ENCODE measurements at places on chromosomes 12 and 14.

- no peak for DNase-seq
Observed at GRCh38 chr14:100130521-100130920, 28.9 kb downstream of the DEGS2 start.

- no peak for DNase-seq
Observed at GRCh38 chr12:102957339-102958050, at the start of gene ASCL1. ASCL1 (plus strand) TSS chr12:102957674; CDS start chr12:102958245, 571 bp downstream.

- peak; percentile 92 for DNase-seq
Observed at GRCh38 chr14:78005325-78005724, 164.8 kb upstream of the NRXN3 start.

GRCh38 chr12:43835656-43836474 is at the start of gene TMEM117:
TMEM117 (plus strand) TSS chr12:43836081.
- DNase-seq = no peak

DNA sequence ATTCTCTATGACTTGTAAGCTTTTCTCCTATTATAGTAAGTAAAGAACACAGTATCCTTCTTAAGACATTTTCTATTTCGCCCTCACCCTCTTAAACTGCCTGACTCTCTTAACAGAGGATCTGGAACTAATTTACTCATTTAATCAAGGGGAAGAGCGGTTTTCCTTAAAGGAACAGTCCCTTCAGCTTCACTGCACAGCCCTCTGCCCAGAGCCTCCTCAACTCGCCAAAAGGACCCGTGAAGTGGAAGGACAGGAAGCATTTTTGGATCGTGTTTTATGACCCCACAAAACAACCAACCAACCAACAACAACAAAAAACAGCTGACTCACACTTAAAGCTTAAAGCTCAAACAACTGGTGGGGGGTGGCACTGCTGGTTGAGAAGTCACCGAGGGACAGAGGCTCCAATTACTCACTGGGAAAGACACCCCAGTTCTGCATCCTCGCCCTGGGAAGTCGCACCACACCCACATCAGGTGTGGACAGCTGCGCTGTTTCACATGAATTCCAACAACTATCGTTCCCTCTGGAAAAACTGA is 35.7 kb downstream of the NID2 start:
- peak; percentile 33 for DNase-seq

- no peak for DNase-seq
Observed at GRCh38 chr12:53378222-53378621, 1.8 kb upstream of the SP1 start.

DNA sequence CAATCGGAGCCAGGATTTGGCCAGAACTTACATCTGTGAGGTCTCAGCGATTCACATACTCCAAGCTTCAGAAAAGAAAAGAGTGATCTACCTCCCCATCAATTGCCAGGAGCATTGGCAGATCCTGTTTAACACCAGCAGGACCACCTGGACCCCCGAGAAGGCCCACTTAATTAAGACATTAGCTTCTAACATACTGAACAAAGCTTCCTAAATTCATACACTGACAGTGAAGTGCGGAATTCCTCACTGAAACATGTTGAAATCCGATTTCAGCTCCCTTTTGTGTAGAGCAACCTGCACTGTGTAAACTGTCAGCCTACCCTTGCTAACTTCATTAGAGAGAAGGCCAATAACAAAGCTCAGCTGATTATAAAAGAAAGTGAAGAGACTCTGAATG is 274.0 kb downstream of the NOVA1 start:
- DNase-seq = no peak

DNA sequence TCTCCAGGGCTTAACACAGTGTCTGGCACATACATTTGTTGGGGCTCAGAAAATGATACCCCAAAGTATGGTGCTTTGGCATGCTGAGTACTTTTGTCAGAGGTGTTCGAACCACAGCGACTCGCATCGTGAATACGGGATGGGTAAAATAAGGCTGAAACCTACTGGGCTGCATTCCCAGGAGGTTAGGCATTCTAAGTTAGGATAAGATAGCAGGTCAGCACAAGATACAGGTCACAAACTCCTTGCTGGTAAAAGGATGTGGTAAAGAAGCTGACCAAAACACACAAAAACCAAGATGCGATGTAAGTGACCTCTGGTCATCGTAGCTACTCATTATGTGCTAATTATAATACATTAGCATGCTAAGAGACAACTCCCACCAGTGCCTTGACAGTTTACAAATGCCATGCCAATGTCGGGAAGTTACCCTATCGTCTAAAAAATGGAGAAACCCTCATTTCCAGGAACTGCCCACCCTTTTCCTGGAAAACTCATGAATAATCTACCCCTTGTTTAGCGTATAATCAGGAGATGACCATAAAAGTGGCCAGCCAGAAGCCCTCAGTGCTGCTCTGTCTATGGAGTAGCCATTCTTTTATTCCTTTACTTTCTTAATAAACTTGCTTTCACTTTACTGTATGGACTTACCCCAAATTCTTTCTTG is 3.3 kb upstream of the AEBP2 start:
- DNase-seq = no peak

- no peak for DNase-seq
Observed at GRCh38 chr12:94416613-94417012, 43.1 kb downstream of the CEP83 start.

DNA sequence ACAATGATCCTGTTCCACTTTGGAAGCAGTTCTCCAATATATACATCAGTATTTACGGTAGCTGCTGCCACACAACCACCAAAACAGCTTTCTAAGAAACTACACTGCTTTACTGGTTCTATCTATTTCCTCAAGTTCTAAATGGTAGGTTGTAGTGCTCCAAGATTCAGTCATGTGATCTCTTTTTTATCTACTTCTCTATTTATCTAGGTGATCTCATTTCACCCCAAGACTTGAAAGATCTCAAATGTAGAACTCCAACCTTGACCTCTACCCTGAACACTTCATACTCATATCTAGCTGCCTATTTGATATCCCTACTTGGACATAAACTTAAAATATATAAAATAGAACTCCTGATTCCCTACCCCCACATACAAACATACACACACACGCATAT is 133.9 kb upstream of the RAP1B start:
- DNase-seq = no peak

GRCh38 chr12:125220404-125221273 is 155.4 kb downstream of the AACS start:
- no peak for DNase-seq

- no peak for DNase-seq
Observed at GRCh38 chr14:24329736-24330135, 5.1 kb downstream of the ADCY4 start.

GRCh38 chr12:95701275-95701674 is 89.3 kb downstream of the NTN4 start:
- no peak for DNase-seq

DNA sequence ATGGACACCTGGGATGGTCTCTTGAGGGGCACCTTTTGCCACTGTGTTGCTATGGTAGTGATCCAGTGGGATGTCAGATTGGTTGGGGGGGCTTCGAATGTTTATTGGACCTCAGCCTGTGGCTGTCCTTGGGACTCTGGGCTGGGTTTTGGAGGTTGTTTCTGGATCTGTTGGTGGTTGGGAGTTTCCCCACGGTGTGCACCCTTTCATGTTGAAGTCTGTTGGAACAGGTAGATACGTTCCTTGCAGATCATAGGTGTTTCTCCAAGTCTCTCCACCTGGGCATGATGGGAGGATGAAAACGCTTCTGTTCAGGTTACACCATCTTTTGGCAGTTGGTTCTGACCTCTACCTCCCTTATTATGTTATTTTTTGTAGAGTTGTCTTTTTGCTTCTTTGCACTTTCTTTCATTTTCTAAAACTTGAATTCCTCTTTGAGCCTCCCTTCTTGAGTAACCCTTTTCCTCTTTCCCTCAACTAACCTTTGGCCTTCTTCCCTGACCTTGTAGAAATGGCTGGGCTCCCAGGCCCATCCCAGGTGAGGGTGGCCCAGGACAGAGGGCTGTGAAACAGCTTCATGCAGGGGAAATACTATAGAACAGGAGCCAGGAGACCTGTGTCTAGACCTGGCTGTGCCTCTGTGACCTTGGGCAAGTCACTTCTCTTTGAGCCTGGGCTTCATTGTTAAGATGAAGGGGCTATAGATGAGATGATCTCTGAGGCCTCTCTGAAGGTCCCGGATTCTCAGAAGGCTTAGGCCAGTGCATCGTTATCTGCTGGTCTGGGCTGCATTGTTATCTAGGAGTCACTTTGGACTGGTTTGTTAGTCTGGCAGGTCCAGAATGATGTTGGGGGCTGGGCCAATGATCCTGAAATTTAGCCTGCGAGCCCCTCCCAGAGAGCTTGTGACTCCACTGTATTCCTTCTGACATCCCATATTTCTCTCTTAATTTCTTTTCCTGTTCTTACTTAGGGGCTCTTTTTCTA is 2.0 kb downstream of the ATN1 start:
- no peak for DNase-seq

GRCh38 chr12:20028033-20028432 is 340.3 kb upstream of the PDE3A start:
- DNase-seq = no peak

DNA sequence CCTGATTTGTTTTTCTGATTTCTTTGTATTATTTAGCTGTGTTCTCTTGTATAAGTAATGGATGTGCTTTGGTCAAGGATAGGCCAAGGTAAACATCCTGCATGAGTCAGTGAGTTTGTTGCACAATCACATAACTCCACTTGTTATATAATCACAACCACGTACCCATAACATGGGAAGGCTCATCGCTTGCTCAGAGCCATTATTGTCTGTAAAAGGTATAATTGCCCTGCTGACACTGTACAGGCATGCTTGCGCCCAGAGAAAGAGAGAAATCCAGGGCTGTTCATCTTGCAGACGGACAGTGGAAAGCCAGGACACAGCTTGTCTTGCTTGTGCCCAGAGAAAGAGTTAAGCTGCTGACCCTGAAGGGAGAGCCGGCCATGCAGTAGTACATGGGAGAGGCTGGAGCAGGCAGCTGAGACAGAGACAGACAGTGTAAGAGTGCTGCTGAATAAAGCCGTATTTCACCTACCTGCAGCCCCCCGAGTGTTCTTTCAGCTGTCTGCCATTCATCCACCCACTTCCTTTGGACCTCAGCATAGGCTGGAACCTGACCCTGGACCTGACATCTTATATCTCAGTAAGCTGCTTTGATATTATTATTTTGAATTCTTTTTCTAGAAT is 174.7 kb upstream of the DAAM1 start:
- DNase-seq = no peak

GRCh38 chr12:129325566-129325965 is 472.3 kb downstream of the GLT1D1 start:
- DNase-seq = no peak

DNA sequence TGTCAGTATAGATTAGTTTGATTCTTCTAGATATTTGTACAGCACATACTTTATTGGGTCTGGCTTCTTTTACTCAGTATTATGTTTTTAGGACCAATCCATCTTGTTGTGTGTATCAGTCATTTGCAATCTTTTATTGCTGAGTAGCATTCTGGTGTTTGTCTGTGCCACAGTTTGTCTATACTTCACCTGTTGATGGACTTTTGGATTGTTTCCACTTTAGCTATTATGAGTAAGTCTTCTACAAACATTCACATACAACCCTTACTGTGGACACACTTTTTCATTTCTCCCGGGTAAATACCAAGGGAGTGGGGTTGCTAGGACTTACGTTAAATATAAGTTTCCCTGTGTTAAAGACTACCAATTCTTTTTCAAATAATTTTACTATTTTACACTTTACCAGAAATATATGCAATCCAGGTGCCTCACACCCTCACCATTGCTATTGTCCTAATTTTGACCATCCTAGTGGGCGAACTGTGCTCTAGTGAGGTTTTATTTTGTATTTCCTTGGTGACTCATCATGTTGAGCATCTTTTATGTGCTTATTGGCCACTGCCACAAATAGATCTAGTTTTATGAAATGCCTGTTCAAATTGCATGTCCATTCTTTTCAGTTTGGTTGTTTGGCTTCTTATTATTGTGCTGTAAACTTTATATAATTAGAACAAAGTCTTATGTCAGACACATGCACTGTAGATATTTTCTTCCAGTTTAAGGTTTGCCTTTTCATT is 304.7 kb upstream of the TMTC1 start:
- DNase-seq = no peak

- no peak for DNase-seq
Observed at GRCh38 chr12:106226884-106227640, 20.8 kb downstream of the CKAP4 start.

DNA sequence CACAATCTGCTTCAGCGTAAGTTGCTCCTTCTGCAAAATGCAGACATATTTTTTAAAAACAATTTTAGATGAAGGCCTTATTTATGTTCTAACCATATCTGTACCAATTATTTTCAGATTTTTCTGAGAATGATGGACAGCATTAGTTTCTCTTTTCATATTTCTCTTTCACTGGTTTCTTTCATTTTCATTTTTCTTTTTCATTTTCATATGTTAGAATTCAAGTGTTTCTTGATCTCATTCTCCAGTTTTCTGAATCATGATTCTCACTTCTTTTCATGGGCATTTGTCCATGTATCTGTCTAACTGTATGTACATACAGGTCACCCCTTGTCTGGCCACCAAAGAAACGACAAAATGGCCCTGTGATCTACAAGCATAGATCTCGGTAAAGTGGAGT is 346.6 kb downstream of the NAV3 start:
- DNase-seq = no peak

GRCh38 chr14:59301354-59301753 is 112.9 kb downstream of the DAAM1 start:
- DNase-seq = no peak

DNA sequence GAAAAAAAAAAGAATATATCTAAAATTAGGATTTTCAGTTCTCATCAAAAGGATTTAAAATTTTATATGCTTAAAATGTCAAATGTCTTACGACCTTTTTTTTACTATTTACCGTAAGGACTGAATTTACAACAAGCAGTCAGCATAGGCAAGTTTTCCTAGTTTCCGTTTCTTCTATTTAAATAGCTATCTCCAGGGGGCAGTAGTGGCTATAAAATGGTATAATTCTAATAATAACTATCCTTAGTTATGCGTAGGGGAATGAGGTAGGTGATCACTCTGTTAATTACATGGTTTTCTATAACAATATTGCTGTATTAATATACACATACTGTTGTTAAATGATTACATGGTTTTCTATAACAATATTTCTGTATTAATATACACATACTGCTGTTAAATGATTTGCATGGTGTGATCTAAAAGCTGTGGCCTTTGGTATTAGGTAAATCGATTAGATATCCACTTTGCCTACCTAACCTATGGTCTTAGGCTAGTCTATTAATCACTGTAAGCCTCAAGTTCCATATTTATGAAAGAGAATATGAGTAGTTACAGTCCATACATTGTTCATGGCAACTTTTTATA is 217.7 kb upstream of the PDZRN4 start:
- no peak for DNase-seq

- no peak for DNase-seq
Observed at GRCh38 chr12:105907982-105908381, 230.8 kb downstream of the NUAK1 start.

GRCh38 chr12:104719700-104720338 is 238.3 kb downstream of the SLC41A2 start:
- no peak for DNase-seq

- DNase-seq = no peak
Observed at GRCh38 chr12:118183711-118184110, 47.8 kb downstream of the PEBP1 start.

DNA sequence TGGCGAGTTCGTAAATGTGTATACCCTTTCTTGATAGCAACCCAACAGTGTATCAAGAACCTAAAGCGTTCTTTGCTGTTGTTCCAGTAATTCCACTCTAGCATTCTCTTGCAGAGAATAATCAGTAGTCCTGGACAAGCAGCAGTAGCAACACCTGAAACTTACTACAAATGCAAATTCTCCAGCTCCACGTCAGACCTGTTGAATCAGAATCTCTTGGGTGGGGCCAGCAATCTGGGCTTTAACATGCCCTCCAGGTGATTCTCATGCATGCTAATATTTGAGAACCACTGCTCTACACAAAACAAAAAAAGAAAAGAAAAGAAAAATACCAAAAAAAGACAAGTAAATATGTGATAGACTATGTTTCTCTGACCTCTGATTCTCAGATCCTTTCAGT is 10.1 kb downstream of the PTGDR start:
- no peak for DNase-seq

Data from stromal cell of bone marrow (primary cell).